ENCODE measurements at places on chromosomes 1 and 21.
A peak's percentile ranks its signal among the peaks of the same experiment; 100 is the strongest.

DNA sequence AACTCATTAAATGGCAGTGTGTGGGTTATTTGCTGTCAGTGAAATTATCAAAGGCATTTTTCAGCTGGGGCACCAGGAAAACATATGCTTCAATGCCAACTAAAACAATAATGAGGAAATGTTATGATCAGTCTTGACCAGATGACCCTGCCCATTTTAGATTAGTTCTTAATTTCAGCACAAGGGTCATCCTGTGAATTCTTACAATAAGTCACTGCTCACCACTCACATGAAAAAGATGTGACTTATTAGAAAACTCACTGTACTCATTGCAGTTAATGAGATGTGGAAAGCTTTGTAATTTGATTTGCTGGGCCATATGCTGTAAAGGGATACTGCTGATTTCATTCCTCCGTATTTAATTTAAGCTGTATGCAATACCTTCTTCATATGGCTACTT, 178.5 kb upstream of the LMO4 start:
- DNase-seq, result no peak

- peak; percentile 97 for DNase-seq
Observed at GRCh38 chr1:110135246-110135645, 15.0 kb upstream of the SLC6A17 start.

DNA sequence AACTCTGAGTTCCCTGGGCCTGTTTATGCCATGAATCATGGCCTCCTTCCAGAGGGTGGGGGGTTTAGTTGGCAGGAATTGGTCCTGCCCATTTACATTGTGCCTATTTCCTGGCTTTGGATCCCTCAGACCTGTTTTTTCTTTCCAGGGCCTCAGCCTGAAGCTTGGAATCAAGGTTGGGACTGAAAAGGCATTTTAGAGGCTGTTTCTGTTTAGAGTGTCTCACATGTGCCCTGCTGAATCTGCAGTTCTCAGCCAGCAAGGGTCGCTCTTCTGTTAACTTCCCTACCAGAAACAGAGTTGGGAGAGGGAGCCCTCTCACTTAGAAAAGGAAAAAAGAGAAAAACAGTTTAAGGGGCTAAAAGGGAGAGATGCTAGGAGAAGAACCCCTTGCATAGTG, 191.1 kb downstream of the PTPRC start:
- no peak for DNase-seq

- DNase-seq, result no peak
Observed at GRCh38 chr1:96515925-96516324, 205.7 kb upstream of the PTBP2 start.

GRCh38 chr1:84674021-84674420, 16.2 kb downstream of the SSX2IP start:
- DNase-seq, result no peak

DNA sequence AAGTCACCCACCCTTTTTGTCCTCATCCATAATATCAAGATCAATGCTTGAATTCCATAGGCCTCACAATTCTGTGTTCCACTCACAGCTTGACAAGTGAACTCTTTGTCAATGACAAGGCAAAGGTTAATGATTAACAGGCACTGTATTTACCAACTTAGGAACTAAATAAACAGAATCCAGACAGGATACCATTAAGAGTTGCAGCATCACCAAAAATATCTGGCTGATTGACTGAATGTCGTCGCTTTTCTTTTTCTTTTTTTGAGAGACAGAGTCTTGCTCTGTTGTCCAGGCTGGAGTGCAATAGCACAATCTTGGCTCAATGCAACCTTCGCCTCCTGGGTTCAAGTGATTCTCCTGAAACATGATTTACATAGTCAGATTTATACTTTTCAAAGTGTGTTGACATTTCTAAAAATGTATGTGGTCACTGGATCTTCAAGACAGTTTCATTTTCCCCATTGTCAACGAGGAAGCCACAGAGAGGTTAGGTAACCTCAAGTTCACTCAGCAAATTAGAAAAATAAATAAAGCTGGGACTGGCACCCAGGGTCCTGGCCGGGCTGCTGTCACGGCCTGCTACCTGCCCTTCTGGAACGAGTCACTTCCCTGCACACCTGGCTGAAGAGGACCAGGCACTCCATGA, 81.0 kb downstream of the PDE9A start:
- no peak for DNase-seq

- peak; percentile 95 for DNase-seq
Observed at GRCh38 chr1:11979851-11980675, at the start of gene MFN2. TSS of gene MFN2 (plus strand) at chr1:11980444. CDS start at chr1:11989169, 8,725 bp downstream.

DNA sequence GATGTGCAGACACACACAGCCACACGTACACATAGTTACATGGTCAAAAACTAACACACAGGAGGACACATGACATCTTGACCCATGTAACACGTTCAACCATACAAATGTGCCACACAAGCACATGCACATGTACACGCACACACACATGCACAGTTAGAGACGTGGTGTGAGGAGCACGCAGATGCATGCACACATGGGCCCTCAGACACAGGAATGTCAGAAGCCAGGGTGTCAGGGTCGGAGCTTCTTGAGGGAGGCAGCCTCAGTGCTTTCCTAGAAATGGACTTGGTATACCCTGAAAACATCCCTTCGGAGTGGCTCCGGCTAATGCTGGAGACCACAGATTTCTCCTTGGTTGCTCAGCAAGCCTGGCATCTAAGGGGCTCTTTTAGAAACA, 114.3 kb downstream of the DMRTB1 start:
- DNase-seq, result no peak

GRCh38 chr1:208808301-208808700, 564.1 kb upstream of the PLXNA2 start:
- no peak for DNase-seq

GRCh38 chr21:26093122-26093521, 77.4 kb downstream of the APP start:
- DNase-seq, result no peak

GRCh38 chr1:3597599-3597964, 13.7 kb downstream of the MEGF6 start:
- DNase-seq, result peak; percentile 24

DNA sequence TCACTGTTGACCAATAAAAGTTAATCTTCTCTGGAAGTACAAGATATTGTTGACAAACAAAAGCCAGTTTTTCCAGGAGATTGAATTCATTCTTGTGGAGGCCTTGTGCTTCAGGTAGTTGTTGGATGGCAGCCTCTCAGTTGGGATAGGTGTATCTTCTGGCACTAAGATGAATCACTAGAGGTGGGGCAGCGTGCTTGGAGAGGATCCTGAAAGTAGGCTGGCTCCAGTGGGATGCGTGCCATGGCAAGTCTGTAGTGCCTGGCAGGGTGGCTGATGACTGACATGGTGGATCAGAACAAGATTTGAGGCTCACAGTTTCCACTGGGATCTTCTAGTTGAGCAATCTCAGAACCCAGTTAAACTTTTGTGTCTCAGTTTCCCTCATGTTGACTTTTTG, 2.4 kb downstream of the VPS13D start:
- no peak for DNase-seq

GRCh38 chr1:87834941-87835340, 506.3 kb downstream of the LMO4 start:
- no peak for DNase-seq

GRCh38 chr1:101507547-101507971, 270.7 kb downstream of the S1PR1 start:
- no peak for DNase-seq

- DNase-seq, result no peak
Observed at GRCh38 chr1:99407018-99407417, 142.7 kb downstream of the PLPPR4 start.

- no peak for DNase-seq
Observed at GRCh38 chr1:93631626-93632365, 49.8 kb downstream of the BCAR3 start.

DNA sequence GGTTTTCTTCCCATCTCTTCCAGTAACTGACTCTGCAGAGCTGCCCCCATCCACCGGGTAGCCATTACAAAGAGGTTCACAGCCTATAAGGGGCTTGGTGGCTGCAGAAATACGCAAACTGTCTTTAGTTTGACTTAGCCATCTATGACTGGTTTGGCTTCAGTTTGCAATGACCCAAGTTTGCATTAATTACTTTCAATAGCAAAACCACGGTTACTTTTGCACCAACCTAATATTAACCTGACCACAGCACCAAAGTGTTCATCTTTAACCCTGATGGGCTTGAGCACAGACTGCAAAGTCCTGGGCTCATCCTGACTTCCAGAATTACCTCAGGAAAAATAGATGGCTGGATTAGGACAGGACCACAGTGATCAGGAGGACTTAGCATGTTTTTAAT, 2.2 kb upstream of the HAO2 start:
- DNase-seq, result no peak

GRCh38 chr1:32485554-32486255, 20.8 kb downstream of the ZBTB8B start:
- no peak for DNase-seq

DNA sequence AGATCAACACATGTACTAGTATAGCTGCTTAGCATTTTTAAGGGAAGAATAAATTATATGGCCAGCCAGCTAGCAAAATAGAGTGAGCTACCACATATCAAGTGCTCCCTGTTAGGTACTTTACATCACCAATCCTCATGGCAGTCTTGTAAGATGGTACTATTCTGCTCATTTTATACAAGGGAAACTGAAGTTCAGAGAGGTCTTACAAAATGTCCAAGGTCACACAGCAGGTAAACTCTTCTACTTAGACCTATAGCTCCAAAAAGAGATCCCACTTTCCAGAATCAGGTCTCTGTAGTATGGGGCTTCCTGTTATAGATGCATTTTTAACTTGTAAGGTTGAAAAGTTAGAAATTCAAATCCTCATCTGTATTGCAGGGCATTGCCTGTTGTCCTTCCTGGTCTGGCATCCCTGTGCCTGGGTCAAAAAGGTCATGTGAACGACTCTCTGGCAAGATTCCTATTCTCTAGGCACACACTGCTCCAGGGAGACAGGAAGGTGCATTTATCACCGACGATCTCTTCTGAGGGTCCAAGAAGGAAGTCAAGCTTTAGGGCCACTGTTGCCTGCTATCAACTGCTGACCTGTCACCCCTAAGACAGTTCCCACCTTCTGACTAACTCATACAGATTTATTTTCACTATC, 41.1 kb downstream of the TRIT1 start:
- no peak for DNase-seq

DNA sequence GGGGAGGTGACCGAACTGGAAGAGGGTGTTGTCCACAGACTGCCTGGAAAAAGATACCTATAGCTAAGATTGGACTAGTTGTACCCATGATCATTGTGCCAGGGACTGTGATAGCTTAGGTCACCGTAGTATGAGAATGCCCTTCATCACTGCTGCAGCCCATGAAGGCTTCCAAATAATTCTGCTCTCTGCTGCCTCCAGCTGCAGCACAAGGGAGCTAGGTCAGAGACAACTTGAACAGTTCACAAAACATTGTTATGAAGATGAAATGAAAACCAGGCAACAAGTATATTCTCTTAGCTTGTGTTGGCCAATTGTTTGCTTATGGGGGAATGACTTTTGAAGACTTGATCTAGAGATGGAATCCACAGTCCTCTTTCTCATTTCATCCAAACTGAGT, 246.7 kb downstream of the MRPL39 start:
- peak; percentile 10 for DNase-seq

DNA sequence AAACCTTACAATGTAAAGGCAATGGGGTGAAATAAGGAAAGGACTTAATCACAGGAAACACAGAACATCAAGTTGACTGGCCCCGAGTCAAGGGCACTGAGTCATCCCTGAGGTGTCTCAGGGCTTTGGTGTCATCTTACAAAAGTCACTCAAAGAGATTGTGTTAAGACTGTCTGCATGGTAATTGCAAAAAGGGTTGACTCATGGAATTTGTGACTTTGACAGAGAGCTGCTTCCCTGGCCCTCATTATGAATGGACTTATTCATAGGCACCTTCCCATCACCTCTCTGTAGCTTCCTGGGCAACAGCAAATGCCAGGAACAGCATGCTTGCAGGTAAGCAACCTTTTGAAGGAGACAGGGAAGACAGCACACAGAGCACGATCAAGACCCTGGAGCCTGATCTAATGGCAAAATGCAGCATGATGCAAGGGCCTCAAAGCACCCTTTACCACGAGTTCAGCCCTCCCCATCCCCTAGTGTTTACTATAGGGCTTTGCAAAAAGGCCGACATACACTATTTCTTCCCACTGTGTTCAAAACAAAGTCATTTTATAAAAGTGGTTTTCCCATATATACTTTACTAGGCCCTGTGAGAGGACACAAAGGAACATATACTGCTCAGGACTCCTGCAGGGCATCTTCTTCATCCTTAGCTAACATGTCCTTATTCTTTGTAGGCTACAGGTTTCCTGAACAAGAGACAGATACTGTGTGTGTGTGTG, 17.1 kb downstream of the ZP4 start:
- DNase-seq, result no peak

DNA sequence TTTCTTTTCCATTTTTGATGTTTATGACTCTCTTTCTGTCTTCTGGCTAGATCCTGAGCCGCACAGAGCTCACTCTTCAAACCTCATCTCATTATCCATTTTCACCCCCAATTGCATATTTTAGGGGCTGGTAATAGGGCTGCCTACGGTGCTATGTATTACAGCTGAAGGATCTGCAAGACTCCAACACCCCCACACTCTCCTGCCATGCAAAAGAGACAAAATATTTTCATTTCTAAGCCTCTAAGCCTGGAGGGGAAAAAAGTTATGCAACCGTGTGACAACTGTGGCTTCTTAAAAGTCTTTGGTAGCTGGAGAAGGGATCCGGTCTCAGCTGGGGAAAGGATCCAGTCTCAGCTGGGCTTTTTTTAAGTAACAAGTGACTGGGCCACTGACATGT, 311.6 kb downstream of the NPHP4 start:
- no peak for DNase-seq

DNA sequence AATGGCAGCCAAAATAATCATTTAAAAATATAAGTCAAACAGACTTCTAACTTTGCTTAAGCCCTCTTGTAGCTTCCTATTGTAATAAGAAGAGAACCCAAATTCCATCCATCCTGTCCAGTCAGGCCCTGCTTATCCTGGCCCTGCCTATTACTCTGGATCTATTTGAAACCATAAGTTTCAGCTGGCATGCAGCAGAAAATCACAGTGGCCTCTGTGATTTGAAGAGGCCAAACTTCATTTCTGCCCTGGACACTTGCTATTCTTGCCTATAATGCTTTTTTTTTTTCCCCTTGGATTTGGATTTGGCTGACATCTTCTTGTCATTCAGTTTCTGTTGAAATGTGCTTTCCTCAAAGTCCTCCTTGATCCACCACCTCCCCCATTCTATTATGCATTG, 642.8 kb downstream of the USP25 start:
- DNase-seq, result no peak

DNA sequence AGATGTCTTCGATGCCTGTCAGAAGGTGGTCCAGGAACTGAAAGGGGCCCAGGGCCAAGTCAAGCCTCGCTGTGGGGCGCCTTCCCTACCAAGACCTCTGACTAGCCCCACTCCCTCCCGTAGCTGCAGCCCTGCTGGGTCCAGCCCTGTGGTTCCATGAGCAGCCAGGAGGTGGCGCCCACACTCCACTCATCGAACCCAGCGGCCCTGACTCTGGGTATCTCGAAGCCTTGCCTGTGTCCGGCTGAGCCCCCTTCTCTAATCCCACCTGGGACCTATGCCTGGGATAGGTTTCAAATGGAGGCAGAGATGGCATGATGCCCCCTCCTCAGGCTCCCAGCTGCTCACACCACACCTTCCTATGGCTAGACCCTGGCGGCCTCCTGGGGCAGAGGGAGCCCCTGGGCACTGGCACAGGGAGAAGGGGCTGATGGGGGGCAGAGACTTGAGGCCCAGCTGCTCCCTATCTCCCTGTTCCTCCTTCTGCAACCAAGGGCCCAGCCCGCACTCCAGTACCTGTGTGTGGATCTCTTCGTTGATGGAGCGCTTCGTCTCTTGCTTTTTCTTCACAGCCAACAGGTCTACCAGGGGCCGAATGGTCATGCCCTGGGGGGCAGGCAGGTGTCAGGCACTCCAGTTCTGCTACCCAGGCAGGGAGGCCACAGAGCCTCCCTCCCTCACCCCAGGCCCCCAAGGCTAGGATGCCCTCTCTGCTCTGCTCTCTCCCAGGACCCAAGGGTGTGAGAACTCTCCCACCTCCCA, 52.0 kb downstream of the SLC9A1 start:
- no peak for DNase-seq

Measured in NCI-H146 (cell line).